ENCODE measurements at places on chromosomes 3 and 15.

DNA sequence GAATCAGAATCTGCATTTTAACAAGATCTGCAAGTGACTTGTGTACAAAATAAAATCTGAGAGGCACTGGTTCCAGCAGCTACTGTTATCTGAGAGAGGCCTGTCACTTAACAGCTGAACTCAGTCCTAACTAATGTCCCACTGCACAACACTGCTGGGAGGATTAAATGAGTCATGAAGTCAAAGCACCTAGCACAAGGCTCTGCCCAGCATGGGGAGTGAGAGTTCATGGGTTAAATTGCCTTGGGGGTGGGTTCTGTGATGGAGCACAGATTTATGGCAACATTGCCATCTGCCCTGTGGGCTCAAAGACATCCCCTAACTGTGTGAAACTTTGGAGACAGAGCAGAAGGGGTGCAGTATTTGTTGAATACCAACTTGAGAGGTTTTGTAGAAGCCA is 250.9 kb downstream of the PLCL2 start:
- no peak for DNase-seq

DNA sequence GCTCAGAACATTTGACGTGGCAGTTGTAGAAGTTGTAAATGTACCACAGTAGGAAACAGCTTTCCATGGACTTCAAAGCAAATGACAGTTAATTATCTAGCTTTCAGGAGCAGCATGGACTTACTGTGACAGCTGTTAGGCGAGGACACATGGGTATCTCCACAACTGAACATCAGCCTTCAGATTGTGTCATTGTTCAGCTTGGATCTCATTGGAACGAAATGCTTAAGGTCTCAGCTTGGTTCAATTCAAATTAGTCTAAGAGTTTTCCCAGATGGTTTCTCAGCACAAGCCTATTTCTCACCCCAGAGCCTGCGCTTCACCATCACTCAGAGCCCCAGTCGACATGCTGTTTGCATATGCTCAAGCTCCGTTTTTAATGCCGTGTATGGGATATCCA is 21.1 kb upstream of the GYG1 start:
- no peak for DNase-seq

- no peak for DNase-seq
Observed at GRCh38 chr3:176794406-176794805, 402.9 kb downstream of the TBL1XR1 start.

DNA sequence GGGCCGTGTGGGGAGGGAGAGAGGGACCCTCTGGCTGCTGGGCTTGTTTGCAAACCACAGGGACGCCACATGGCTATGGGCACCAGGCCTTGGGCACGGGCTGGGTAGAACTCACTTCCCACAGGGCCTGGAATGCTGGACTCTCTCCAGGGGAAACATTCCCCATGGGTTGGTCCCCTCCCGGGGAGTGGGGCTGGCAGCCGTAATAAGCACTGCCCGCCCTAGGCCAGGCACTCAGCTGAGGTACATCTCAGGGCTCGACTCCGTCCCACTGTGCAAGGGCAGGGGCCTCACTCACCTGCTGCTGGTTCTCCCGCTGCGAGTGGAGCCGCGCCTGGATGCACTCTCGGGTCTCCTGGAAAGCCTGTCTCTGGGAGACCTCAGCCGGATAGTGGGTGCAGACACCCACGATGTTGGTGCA is 96.7 kb downstream of the ADCY5 start:
- DNase-seq: no peak

- DNase-seq: no peak
Observed at GRCh38 chr3:22660606-22661005, 542.5 kb upstream of the UBE2E2 start.

- DNase-seq: no peak
Observed at GRCh38 chr3:181912384-181912783, 200.7 kb downstream of the SOX2 start.

DNA sequence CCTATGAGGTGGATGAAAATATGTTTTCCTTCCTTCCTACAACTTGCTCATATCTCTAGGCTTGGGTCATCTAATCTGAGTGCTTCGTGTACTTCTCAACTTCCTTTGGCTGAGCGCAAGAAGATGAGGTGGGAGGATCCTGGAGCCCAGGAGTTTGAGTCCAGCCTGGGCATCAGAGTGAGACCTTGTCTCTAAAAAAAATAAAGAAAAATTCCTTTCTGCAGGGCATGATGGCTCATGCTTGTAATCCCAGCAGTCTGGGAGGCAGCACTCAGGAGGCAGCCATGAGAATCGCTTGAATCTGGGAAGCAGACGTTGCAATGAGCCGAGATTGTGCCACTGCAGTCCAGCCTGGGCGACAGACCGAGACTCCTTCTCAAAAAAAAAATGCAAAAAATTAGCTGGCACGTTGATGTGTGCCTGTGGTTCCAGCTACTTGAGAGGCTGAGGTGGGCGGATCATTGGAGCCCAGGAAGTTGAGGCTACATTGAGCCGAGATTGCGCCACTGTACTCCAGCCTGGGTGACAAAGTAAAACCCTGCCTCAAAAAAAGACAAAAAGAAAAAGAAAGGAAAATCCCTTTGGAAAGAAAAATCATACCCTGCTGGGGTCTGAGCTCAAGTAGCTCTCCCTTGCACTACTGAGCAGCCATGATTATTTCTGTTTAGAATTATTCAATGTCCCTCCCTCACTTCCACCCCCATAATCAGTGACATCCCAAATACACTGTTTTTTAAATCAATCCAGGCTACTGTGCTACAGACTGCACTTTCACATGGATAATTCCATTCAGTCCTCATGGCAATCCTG is 28.0 kb upstream of the RAB11A start:
- DNase-seq: peak; percentile 88

- peak; percentile 88 for DNase-seq
Observed at GRCh38 chr3:67362686-67363085, 291.7 kb downstream of the SUCLG2 start.

DNA sequence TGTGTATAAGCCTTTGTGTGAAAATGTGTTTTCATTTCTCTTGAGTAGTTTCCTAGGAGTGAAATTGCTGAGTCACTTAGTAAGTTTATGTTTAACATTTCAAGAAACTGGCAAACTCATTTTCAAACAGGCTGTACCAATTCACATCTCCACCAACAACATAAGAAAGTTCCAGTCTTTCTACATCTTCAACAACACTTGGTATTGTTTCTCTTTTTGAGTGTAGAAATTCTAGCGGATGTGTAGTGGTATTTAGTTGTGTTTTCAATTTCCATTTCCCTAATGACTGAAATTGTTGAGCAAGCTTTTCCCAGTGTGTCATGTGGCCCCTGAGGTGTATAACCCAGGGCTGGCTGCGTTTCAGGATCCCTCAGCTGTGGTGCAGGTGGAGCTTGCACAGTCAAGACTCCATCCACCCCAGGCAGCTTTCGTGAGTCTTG is 258.5 kb downstream of the PDCD6IP start:
- DNase-seq: no peak

GRCh38 chr3:159761369-159761768 is 227.3 kb upstream of the IL12A start:
- peak; percentile 76 for DNase-seq

DNA sequence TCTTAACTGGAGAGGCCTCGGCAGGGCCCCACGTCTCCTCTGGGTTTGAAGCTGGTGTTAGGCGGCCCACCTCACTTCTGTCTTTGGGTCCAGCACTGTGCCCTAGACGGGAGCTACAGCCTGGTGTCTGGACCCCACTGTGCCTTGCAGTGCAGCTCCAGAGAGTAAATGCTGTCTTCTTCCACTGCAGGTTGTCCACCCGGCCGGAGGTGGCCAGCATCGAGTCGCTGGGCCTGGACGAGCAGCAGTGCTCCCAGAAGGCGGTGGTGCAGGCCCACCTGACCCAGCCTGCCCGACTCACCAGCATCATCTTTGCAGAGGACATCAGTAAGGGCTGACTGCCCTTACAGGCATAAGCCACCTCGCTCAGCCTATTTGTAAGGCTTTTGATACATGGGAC is 53.1 kb upstream of the TAMM41 start:
- DNase-seq: no peak

- DNase-seq: no peak
Observed at GRCh38 chr15:90181776-90182175, 19.4 kb upstream of the SEMA4B start.

DNA sequence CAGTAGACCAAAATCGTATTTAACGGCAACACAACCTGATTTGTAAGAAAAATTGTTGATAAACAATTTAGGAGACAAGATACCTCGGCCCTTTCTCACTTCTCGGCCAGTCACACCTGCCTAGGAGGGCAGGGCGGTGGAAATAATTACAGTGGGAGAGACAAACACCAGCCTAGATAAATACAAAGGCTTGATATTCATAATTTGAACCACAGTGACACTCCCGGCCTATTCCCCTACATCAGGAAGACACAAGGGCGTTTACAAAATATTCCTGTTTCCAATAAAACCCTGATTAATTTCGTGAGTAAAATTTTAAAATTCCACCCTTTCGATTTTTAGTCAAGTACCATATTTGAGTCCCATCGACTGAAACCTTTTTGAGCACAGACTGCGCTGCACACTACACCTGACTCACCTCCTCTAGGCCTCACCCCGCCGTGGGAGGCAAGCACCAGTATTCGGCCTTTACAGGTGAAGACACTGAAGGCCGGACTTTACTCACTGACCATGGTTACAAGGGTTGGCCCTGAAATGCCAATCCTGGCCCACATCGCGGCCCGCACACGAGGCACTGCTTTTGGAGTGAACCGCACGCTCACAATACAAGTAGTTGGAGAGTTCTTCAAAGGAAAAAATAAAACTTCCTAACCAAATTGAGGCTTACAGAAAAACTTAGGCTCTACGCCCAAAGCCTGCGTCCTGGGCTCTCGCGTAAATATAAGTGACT is 794 bp downstream of the ARPP19 start:
- peak; percentile 22 for DNase-seq

- no peak for DNase-seq
Observed at GRCh38 chr3:194984066-194984465, 286.9 kb downstream of the XXYLT1 start.

GRCh38 chr15:44222478-44222877 is 27.4 kb upstream of the FRMD5 start:
- DNase-seq: no peak

DNA sequence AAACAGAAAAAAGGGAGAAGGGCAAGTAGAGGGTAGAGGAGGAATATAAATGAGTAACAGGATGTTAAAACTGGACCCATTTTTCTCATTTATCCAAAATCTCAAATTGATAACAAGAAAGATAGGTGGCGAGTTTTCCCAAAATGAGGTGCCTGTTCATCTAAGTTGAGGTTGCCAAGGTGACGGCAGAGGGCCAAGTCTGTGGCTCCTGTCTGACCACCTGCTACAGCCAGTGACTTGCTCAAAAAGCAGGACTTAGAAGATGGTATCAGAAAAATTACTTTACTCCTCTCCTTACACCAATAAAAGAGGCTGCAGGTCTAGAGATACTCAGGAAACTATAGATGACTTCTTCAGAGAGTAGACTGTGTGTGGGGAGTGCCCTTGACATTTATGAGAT is 137.6 kb upstream of the ZNF385D start:
- no peak for DNase-seq

GRCh38 chr3:44223299-44223698 is 18.4 kb upstream of the TOPAZ1 start:
- DNase-seq: no peak

DNA sequence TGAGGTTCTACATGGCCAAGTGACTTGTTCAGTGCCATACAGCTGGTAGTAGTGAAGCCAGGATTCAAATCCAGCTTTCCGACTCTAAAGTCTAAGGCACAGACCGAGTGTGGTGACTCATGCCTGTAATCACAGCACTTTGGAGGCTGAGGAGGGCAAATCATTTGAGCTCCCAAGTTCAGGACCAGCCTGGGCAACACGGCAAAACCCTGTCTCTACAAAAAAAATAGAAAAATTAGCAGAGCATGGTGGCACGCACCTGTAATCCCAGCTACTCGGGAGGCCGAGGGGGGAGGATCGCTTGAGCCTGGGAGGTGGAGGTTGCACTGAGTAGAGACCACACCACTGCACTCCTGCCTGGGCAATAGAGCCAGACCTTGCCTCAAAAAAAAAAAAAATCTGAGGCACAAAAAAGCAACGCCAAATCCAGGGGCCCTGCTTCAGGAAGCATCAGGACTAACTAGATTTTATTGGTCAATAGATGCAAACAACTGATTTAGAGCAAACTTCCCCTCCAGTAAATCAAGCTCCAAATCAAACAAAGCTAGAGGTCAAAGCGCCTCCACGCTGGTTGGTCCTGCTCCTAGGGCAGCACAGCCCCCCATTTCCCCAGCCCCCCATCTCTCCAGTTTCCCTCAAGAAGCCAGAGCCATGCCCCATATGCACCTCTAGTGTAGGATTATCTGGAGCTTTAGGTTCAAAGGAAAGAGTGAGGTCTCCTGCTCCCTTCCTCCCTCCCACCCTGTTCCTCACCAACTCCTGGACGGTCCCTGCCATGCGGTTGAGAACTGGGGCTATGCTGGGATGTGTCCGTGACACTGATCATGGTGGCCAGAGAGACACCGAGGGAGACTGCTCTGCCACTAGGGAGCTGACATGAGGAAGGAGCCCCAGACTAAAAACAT is 2.9 kb upstream of the TNK2 start:
- no peak for DNase-seq

GRCh38 chr15:62791694-62792093 is 250.9 kb upstream of the TPM1 start:
- no peak for DNase-seq

GRCh38 chr3:30350011-30350410 is 256.4 kb upstream of the TGFBR2 start:
- DNase-seq: no peak

DNA sequence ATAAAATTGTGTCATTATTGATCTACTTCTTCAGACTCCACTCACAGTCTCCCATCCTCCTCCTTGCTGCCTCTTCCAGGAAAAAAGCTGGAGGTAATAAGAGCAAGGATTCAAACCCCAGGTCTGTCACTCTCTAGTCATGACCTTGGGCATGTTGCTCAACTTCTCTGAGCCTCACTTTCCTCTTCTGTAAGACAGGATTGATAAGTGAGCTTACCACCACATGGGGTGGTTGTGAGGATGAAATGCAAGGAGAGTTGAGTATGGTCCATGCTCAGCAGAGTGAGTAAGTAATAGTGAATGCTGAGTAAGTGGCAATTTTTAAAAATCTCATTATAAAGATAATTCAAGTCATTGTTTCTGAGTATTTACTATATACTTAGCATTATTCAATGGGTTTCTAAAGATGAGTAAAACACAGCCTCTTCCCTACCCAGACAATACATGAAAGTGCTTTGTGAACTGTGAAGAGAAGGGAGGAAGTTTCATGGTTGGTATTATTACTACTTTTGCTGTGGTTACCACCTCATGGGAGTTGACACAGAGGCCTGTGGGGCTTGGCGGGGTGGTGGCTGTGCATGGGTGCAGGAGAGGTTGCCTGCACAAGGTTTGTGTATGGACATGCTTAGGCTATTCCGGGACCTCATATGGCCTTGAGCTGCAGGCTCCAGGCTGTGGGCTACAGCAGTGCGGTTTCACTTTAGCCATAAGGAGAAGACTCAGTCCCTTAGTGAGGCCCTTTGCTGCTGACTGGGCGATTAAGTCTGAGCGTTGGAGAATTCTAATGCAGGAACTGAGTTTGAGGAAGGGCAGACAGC is 30.0 kb downstream of the SLC6A11 start:
- DNase-seq: no peak

GRCh38 chr3:45226206-45226915 is at the start of gene TMEM158:
Gene TMEM158 (minus strand): TSS chr3:45226287. CDS start chr3:45226027, 260 bp downstream.
- DNase-seq: peak; percentile 55
